ENCODE measurements at places on chromosomes 6 and 20.

GRCh38 chr6:56793938-56794337 is 151.2 kb upstream of the DST start:
- no peak for DNase-seq

- no peak for DNase-seq
These were observed 44.4 kb upstream of the NEDD9 start for GRCh38 chr6:11276911-11277274.

DNA sequence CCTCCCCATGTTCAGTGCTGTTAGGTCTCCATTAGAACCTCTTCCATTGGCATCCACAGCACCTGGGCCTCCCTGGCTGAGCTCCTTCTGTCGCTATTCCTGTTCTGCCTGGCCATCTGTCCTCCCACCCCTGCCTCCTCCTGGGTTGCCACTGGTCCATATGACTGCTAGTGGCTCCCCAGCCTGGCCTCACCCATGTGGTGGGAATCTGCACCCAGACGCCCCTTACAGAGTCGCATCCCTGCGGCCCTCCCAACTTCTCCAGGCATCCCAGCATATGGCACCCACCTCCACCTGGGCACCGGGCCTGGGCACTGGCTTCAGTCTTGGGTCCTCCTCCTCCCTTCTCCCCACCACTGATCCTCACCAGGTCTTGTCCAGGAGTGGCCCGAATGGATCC is 7.7 kb downstream of the CDC25B start:
- DNase-seq: no peak

DNA sequence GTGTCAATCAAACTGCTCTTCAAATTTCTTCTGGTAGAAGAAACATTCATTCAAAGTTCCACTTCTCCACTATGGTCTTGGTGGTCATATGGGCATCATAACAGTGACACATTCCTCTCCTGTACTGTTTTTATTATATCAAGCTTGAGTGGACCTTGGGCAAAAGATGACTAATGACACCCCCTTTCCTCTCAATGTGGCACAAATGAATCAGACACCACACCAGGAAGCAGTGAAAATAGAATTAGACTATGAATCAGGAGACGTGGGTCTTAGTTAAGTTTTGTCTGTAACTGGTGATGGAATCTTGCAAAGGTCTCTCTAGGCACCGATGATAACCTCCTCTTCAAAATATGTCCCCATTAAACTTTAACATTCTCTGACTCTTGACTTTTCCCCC is 9.0 kb upstream of the NRSN1 start:
- DNase-seq: no peak

- no peak for DNase-seq
These were observed 68.7 kb upstream of the SLC4A11 start for GRCh38 chr20:3307725-3308124.

DNA sequence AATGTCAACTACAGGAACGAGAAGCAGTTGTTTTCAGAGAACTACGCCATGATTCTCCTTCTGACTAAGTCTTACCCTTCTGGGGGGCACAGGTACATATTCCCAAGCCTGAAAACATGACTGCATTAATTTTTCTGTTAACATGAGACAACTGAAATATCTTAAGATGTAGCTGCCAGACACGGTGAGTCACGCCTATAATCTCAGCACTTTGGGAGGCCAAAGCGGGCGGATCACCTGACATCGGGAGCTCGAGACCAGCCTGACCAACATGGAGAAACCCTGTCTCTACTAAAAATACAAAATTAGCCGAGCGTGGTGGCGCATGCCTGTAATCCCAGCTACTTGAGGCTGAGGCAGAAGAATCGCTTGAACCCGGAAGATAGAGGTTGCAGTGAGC is 21.7 kb downstream of the TBC1D20 start:
- no peak for DNase-seq

DNA sequence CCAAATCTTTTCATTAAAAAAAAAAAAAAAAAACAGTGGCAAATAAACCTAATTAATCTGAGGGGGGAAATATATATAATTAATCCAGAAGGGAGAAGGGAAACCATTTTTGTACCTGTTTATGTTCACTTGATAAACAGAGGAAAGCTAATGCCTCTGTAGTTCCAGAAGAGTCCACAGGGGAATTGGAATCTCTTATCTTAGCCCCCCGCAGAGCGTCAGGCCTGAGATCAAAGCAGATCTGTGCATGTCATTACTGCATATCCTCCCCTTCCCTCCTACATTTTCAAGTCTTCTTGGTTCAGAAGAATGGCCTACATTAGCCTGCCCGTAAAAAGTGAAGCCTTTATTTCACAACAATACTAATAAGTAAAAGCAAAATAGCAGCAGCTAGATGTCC is 157.2 kb downstream of the PTPRT start:
- DNase-seq: no peak
